ENCODE measurements at places on chromosomes 4 and X. TPM values are rescaled to one million over a fixed set of nuclear protein-coding genes. Genes with fewer than 3 reads are reported as not detected.

Gene RASL11B
- total RNA-seq = 0.29 TPM

DNA sequence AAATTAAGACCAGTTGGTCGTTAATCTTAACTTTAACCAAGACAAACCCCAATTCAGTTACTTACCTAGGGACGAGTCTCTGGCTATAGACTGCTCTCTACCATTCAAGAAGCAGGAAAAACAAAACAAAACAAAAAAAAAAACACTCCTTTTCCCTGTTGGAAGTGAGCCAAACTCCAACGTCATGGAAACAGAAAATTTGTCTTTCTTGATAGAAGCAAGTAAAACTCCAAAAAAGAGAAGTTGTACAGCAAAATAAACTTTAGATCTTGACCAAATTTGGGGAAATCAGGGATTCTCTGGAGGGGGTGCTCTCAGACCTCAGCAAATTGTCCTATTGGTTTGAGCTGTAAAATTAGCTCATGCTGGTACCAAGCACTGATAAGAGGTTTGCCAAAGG lies 3.7 kb downstream of the CNGA1 start:
- DNase-seq = no peak

DNA sequence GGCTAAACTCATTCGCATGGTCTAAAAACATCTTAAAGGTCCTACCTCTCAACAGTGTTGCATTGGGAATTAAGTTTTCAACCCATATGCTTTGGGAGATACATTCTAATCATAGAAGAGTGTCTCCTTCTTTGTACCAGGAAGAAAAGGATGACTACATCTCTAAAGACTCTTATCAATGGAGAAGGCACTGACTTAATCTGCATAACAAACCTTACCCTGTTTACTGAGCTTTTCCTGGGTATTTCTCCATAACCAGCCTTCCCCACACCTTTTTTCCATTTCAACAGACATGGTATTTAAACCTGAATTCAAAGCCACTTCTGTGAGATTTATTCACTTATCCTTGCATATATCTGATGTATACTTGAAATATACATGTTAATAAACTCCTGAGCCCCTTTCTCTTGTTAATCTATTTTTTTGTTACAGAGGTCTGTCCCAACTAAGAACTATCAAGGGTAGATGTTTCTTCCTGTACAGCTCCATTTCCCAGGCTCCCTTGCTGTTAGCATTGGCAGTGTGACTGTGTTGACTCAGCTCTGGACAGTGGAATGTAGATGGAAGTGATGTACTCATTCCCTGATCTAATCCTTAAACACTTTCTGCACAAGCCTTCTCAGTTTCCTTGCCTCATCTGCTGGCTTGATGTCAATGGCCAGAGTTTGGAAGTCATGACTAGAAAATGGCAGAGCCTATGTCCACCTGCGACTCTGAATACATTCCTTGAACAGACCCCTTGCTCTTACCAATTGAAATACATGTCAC lies 148.9 kb upstream of the CPEB2 start:
- DNase-seq = no peak

- DNase-seq = no peak
Measured at GRCh38 chrX:54494166-54494988, 1.7 kb downstream of the FGD1 start.

All from activated CD8-positive, alpha-beta T cell treated with anti-CD3 and anti-CD28 coated beads for 36 hours (primary cell).